ENCODE measurements at places on chromosomes 7 and 10.

DNA sequence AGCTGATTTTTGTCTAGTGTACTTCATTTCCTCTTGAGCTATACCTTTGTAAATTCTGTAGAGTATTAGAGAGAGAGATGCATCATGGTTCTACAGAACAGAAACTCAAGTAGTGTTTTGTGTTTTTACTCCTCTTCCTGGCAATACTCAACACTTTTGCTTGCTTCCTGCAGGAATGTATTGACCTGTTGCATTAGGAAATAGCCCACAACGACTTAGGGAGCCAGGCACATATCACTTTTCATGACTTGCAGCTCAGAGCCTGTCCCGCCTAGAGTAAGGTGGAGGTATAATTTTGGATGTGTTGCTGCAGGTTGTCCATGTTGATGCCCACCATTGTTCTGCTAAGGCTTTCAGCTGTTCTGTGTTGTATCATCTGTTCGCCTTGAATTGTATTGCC lies 216.3 kb downstream of the SDK1 start:
- ATAC-seq = no peak

DNA sequence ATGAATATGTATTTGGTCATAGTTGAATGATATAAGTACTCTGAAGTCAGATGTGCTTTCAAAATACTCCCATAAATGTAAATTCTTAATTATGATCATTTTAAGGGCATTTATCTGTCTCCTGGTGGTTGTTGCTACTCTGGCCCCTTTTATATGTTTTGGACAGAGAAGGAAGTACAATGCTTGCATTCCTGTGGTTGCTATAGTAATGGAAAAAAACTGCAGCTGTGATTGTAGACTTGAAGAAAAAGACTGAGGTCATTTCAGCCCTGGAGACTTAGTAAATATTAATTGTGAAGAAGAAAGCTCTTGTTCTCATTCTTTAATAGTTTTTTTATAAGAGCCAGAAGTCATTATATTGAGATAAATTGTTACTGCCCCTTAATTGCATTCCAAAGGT lies 70.2 kb upstream of the FERD3L start:
- ATAC-seq = no peak

- no peak for ATAC-seq
Observed at GRCh38 chr10:44906486-44906885, 4.7 kb upstream of the TMEM72 start.

DNA sequence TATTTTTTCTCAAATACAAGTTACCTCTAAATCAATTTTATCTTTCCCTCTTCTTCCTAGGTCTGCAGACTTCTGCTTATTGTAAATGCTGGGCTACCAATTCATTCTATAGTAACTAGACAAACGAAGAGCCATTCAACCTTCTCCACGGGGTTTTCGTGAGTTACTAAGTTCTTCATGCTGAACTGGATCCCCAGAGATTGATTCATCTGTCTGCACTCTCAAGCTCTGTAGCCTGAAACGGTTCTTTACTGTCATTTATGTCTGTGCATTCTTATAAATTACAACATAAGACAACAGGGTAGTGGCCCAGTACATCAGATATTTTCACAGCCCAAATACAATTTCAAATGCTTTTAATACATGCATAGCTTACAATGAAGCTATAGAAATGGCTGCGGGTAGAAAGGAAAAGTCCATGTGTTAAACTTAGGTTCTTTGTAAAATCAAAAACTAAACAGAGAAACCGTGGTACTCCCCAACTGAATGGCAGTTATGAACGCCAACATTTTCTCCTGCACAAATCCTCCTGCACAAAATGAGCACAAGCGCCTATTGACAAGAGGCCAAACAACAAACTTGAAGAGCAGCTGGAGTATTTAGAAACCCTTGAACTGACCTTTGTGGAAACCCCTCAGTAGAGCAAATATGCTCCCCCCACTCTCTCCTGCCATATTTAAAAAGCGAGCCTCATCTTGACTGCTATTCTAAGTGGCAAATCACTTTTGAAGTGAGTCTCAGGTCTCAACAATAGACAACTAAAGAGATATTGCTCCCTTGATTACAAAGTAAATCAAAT lies 20.7 kb downstream of the LAMB1 start:
- ATAC-seq = no peak

DNA sequence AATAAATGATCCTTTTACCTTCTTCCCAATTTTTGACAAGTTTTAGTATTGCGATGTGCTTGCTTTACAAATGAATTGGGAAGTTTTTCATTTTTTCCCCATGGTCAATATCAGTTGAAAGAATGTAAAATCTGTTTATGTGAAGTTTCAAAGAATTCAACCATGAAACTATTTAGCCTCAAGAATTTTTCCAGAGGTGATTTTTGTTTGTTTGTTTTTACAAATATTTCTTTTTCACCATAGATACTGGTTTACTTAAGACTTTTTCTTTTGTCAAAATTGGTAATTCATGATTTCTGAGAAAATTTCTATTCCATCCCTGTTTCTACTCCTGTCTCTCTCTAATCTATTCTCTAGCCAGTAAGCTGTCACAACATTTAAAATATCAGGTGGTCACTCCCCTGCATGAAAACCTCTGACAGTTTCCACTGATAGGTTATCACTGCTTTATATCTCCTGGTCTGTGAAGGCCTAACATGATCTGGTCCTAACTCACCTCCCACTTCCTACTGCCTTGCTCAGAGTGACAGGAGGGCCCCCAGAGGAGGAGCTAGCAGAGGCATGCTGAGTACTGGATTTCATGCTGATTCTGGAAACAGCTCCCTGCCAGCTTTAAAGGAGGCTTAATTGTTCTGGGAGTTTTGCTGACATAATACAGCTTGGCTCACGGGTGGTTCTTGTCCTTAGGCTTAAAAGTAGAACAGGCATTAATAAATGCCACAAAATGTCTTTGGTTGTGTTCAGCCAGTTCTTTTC lies 7.6 kb upstream of the ARMS2 start:
- ATAC-seq = peak; percentile 51

- ATAC-seq = no peak
Observed at GRCh38 chr10:13189961-13190360, 28.6 kb downstream of the MCM10 start.

- ATAC-seq = no peak
Observed at GRCh38 chr10:2469802-2470201, 597.5 kb upstream of the PFKP start.

DNA sequence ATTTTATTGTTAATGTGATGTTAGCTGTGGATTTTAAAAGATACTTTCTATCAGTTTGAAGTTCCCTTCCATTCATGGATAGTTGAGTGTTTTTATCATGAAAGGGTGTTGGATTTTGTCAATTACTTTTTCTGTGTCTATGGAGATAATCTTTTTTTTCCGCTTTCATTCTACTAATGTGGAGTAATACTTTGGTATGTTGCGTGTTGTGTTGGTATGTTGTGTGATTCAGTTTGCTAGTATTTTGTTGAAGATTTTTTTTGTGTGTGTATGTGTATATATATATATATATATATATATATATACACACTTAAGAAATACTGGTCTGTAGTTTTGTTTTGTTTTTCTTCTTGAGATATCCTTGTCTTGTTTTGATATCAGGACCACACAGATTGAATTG lies 100.3 kb downstream of the CCSER2 start:
- no peak for ATAC-seq

DNA sequence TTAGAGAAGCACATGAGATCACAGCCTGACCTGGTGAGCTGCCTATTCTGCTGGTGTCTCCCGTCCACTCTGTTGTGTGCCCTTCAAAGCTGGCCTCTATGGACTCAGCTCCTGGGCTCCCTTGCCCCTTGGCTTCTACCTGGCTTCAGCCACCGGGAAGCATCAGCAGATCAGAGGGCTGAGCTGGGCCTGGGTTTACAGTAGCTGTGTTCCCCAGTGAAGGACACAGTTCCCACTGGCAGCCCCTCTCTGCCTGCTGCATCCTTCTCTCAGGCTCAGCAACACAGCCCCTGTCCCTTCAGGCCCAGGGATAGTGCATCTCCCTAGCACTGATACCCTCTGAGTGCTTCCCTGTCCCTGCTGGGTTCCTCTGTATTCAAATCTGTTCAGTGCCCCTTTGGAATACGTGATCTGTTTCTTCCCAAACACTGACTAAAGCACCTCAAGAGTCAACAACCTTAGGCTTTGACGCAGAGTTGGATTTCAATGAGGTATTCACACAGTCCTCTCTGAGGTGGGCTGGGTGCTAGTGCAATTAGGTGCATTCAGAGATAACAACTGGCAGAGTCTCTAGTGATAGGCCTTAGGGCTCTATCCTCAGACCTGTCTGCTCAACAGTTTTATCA lies 109.8 kb downstream of the GRID1 start:
- no peak for ATAC-seq

GRCh38 chr10:71531485-71532446 lies 135.0 kb downstream of the CDH23 start:
- ATAC-seq = no peak

GRCh38 chr7:17299483-17299991 lies 1.1 kb downstream of the AHR start:
- ATAC-seq = no peak

- no peak for ATAC-seq
Observed at GRCh38 chr7:195010-195829, 2.8 kb downstream of the FAM20C start.

GRCh38 chr7:68564306-68565135 lies 1033.8 kb upstream of the AUTS2 start:
- no peak for ATAC-seq

DNA sequence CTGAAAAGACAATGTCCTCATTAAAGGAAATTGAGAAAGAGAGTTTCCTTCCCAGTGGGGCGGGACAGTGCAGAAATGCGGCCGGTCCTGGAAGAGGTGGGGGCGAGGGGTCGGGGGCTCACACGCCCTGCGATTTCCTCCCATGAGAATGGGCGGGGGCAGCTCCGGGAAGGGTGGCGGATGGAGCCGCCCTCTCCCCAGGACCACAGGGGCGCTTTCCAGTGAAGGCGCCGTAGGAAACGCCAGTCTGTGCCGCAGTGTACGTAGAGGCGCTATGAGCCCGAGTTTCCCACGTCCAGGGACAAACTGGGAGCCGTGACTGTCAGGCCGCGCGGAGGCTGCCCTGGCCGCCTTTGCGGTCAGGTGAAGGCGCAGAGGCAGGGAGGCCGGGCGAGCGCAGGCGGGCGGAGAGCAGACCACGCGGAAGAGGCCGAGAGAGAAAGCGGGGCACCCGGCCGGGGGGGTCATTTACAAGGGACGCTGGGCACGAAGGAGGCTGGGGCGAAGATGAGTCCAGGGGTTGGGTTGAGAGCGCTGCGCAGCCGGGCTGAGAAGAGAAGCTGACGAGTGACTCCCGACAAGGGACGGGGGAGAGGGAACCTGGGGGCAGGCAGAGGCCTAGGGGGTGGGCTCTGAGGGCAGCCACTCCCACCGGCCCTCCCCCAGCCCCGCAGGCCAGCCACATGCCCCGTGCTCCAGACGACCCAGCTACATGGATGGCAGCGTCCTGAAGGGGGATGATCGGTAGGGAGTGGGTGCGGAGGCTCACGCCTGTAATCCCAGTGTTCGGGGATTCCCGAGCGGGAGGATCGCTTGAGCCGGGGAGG lies 45.0 kb downstream of the ALOX5 start:
- ATAC-seq = peak; percentile 75

All from gastroesophageal sphincter (tissue), 4 donors.